ENCODE measurements at places on chromosomes 5 and 9.

GRCh38 chr9:91214086-91214485, 147.6 kb downstream of the AUH start:
- peaks cover 29% of the 10 kb centered on the region for H3K4me1 ChIP-seq
- H3K27ac ChIP-seq = no peak overlapping the region
- peaks cover 52% of the 10 kb centered on the region for H3K36me3 ChIP-seq
- no peaks in the 10 kb centered on the region for H3K27me3 ChIP-seq

DNA sequence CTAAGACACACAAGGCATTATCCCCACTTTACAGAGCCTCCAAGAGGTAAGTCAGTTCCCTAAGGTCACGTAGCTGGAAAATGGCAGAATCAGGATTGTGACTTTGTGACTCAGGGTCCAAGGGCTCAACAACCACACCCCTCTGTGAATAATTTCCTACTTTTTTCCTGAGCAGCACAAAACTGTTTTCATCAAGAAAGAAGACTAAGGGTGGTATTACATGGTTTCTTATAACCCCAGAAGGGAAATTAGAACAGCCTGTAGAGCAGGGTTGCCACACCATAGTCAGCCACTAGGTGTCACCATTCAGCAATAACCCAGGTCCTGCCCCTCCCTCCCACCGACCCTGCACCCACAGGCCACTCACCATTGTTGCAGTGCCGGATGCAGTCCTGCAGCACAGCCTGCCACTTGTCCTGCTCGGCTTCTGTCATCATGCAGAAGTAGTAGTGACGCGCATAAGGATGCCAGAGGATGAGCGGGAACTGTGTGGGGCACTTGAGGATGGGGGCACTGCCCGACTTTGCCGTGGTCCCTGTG, 72.1 kb downstream of the LRSAM1 start:
- peaks cover 18% of the 10 kb centered on the region for H3K4me1 ChIP-seq
- H3K27ac ChIP-seq = no peak overlapping the region
- no peaks in the 10 kb centered on the region for H3K27me3 ChIP-seq
- H3K4me3 ChIP-seq = no peak overlapping the region

GRCh38 chr5:57420801-57421200, 61.8 kb downstream of the ACTBL2 start:
- H3K36me3 ChIP-seq = no peaks in the 10 kb centered on the region
- DNase-seq = no peak
- H3K4me1 ChIP-seq = no peaks in the 10 kb centered on the region
- H3K4me3 ChIP-seq = no peak overlapping the region
- H3K27ac ChIP-seq = no peak overlapping the region

DNA sequence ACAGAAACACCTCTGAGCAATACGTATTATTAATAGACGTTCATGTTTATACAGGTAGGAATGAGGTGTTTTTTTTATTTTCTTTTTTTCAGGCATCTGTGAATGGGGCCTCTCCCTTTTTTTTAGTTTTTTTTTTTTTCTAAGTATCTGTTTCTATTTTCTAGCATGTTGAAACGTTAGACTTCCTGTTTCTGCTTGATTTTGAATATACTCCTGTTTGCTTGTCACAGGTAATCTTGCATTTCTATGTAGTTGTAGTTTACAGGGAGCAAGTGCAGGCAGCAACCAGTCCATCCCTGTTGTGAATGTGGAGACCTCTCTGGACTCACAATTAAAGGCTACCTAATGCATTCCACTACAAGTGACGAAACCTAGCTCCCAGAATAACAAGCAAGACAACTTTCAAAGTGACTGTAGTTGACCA, 22.8 kb upstream of the TNFAIP8 start:
- H3K27ac ChIP-seq = peak overlapping the region; percentile 92
- H3K4me3 ChIP-seq = peak overlapping the region; percentile 85
- H3K36me3 ChIP-seq = peaks cover 41% of the 10 kb centered on the region
- no peak for DNase-seq
- H3K27me3 ChIP-seq = no peaks in the 10 kb centered on the region

DNA sequence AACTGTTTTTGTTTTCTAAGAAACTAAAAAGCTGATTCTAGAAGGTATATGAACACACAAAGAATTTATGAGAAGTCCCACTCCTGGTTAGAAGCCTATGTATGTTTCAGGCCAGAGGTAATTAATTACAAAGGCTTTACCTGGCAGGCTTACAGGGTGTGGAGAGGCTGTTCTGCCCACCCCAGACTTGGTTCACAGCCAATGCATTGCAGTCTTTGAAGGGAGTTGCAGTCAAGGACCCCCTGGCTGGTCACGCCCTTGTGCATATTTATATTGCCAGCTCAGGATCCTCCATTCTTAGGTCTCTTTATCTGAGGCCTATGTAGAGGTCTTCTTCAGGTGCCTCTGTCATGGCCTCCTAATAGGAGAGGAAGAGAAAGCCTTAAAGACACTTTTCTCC, 13.6 kb upstream of the PRSS3 start:
- H3K36me3 ChIP-seq = no peaks in the 10 kb centered on the region
- no peak overlapping the region for H3K27ac ChIP-seq
- H3K4me3 ChIP-seq = no peak overlapping the region
- no peaks in the 10 kb centered on the region for H3K4me1 ChIP-seq

GRCh38 chr9:131724683-131725082, 15.2 kb downstream of the RAPGEF1 start:
- H3K27me3 ChIP-seq = no peaks in the 10 kb centered on the region
- H3K27ac ChIP-seq = peak overlapping the region; percentile 44
- H3K36me3 ChIP-seq = peaks cover 44% of the 10 kb centered on the region

DNA sequence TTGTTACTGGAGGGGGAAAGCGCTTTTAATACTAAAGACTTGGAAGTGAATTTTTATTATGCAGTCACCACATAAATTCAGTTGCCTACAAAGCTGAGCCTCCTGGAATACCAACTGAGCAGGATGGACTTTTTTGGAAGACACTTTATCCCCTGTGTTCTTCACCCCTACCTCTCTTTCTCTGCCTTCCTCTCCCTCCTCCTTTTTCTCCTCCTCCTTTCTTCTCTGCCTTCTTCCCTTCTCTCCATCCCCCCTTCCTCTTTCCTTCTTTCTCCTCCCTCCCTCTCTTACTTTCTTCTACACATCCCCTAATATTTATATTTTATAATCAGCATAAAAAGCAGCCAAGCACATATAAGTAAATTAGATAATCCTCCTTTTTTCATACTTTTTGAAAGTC, 39.6 kb downstream of the MAP3K1 start:
- no peak overlapping the region for H3K4me3 ChIP-seq
- no peak for DNase-seq
- H3K36me3 ChIP-seq = peaks cover 32% of the 10 kb centered on the region
- H3K27me3 ChIP-seq = no peaks in the 10 kb centered on the region

DNA sequence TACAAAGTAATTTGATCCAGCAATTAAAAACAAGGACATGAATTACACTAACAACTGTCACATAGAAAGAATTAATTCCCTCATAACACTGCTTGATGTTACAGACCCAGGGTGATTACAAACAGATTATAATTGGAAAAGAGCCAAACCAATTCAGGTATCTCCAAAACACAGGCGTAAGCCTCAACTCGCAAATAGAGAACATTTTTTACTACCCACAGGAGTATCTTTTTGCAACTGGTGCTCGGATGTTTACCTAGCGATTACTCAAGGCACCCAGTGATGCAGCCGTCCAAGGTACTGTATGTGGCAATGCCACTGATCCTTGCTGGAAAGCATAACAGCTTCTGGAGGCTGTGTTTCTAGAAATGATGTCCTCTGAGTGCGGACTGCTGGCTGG, 386.1 kb upstream of the KIF2A start:
- no peak overlapping the region for H3K27ac ChIP-seq
- no peak for DNase-seq
- H3K4me1 ChIP-seq = no peaks in the 10 kb centered on the region
- H3K36me3 ChIP-seq = no peaks in the 10 kb centered on the region

DNA sequence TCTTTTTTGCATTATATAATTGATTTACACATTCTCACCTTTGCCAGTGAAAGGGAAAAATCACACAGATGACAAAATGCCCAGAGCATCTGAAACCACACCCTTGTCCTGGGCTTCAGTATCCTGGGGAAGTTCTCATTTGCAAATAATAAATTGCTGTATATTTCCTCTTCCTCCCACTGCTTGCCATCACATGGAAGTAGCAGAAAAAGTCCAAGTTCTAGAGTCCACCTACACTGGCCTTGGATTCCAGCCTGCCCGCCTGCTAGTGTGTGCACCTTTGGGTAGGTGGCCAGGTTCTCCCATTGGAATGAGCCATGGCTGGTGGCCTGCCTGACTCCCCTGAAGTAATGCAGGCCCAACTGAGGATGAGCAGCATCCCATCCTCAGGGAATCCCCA, 149.4 kb downstream of the GADD45G start:
- peaks cover 4% of the 10 kb centered on the region for H3K36me3 ChIP-seq
- no peak overlapping the region for H3K4me3 ChIP-seq
- no peaks in the 10 kb centered on the region for H3K27me3 ChIP-seq
- peaks cover 12% of the 10 kb centered on the region for H3K4me1 ChIP-seq
- H3K27ac ChIP-seq = no peak overlapping the region

DNA sequence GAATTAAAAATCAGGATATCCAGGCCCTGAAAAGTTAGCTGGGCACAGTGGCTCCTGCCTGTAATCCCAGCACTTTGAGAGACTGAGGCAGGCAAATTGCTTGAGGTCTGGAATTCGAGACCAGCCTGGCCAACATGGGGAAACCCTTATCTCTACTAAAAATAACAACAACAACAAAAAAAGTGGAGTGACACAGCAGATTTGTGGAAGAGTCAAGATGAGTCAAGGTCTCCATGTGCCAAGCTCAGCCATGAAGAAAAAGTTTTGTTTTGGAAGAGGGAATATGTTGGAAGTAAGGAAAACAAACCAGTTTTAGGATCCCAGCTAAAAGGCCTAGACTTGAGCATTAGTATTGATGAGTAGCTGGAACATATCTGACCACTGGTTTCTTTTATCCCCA, 14.7 kb downstream of the LRRC70 start:
- H3K27me3 ChIP-seq = no peaks in the 10 kb centered on the region
- H3K27ac ChIP-seq = no peak overlapping the region
- no peak overlapping the region for H3K4me3 ChIP-seq
- no peaks in the 10 kb centered on the region for H3K4me1 ChIP-seq
- no peak for DNase-seq

DNA sequence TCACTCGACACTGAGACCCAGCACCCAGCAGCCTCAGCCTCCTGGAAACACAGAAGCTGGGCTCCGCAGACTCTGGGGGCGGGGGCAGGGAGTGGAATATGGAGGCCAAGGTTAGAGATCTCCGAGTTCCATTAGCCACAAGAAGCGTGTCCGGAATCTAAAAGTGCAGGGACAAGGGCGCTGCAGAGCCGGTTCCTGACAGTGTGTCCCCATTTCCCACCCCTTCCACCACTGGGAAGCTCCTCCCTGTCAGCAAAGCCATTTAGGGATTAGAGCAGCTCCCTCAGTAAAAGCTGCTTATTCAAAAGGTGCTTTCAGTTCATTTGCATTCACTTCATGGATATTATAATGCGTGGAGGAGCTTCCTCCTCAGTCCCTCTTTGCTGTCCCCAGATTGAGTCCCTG, 74.1 kb upstream of the HSPA9 start:
- no peaks in the 10 kb centered on the region for H3K36me3 ChIP-seq
- no peak overlapping the region for H3K27ac ChIP-seq
- H3K4me1 ChIP-seq = peaks cover 10% of the 10 kb centered on the region
- no peak for DNase-seq
- H3K27me3 ChIP-seq = peaks cover 90% of the 10 kb centered on the region

- H3K36me3 ChIP-seq = peaks cover 24% of the 10 kb centered on the region
- H3K27ac ChIP-seq = no peak overlapping the region
- no peak for DNase-seq
- H3K4me3 ChIP-seq = no peak overlapping the region
- H3K27me3 ChIP-seq = no peaks in the 10 kb centered on the region
These were observed 128.6 kb upstream of the GRHPR start for GRCh38 chr9:37293664-37294524.
